Activated T-cell treated with anti-CD3 and anti-CD28 coated beads, Interleukin-2, amount 50 U/mL, for 24 hours (primary cell): ENCODE measurements at places on chromosomes 3 and 15.

GRCh38 chr3:108661699-108662098, 72.2 kb downstream of the DZIP3 start:
- H3K4me1 ChIP-seq, result peaks cover 4% of the 10 kb centered on the region
- no peak overlapping the region for H3K4me3 ChIP-seq
- H3K36me3 ChIP-seq, result peaks cover 3% of the 10 kb centered on the region
- H3K27me3 ChIP-seq, result no peaks in the 10 kb centered on the region

DNA sequence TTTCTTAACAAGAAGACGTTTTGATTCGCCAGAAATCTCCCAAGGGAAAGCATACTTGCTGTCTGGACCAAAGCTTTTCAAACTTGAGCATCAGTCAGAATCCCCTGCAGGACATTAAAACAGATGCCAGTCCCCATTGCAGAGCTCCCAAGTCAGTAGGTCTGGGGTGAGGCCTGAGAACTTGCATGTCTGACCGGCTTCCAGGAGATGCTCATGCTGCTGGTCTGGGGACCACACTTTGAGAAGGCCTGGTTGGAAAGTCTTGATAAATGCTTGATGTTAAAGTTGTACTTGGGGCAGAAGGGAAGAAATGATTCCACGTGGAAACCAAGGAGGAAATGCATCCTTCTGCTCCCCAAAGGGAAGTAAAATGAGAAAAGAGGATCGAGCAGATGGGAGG, 24.3 kb upstream of the CAV3 start:
- no peaks in the 10 kb centered on the region for H3K4me1 ChIP-seq
- no peak overlapping the region for H3K4me3 ChIP-seq
- no peaks in the 10 kb centered on the region for H3K36me3 ChIP-seq
- peaks cover under 1% of the 10 kb centered on the region for H3K27me3 ChIP-seq
- H3K27ac ChIP-seq, result no peak overlapping the region

DNA sequence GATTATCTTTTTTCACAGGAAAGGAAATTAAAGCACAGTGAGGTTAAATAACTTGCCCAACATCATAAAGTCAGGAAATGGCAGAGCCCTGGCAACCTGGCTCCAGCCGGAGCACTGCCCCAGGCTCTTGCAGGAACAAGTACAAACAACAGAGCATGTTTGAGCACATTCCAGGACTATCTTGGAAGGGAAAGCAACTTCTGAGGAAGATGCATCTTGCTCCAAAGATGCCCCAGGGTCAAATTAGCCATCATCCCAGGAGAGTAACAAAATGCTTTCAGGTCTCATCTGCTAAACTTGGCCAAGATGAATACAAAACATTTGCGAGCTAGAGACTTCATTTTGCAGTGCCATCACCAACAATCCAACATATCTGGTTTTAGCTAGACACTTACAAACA, 162.4 kb upstream of the LRRN1 start:
- H3K4me1 ChIP-seq, result no peaks in the 10 kb centered on the region
- no peaks in the 10 kb centered on the region for H3K27me3 ChIP-seq
- H3K36me3 ChIP-seq, result no peaks in the 10 kb centered on the region
- no peak overlapping the region for H3K27ac ChIP-seq
- H3K4me3 ChIP-seq, result no peak overlapping the region
- DNase-seq, result no peak

DNA sequence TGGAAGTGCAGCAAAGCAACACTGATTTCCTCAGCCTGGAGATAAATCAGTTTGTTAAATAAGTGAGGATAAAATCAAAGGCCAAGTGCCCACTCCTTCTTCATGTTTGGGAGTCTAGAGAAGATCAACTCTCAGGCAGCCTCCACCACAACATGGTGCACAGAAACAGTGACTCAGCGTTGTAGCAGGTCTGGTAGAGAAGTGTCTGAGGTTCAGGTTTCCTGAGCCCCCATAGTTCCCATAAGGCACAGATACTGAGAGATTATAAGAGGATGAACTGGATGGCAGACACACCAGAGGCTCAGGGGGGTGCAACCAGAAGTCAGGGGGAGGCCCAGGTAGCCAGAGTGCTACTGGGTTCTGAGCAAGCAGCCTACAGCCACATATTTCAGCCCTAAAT, 166.7 kb downstream of the FRMD5 start:
- H3K4me3 ChIP-seq, result no peak overlapping the region
- no peak overlapping the region for H3K27ac ChIP-seq
- peaks cover 34% of the 10 kb centered on the region for H3K27me3 ChIP-seq
- no peak for DNase-seq
- H3K4me1 ChIP-seq, result peaks cover 10% of the 10 kb centered on the region

DNA sequence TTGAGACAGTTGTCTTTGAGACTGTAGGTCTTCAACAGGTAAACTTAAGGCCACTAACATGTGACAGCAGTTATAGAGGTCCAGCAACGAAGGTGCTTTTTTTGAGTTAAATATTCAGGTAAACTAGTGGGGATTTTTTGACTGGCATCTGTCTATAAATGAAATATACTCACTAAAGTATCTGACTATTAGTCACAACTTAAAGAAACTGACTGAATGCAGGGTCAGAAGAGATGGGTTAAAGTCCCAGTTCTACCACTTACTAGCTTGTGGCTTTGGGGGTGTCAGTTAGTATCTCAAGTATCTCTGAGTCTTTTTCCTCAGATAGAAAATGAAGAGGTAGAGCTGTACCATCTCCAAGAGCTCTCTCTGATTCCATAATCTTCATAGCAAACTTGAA, 18.0 kb downstream of the MIX23 start:
- H3K27ac ChIP-seq, result peak overlapping the region; percentile 85
- peaks cover 91% of the 10 kb centered on the region for H3K36me3 ChIP-seq
- H3K4me3 ChIP-seq, result peak overlapping the region; percentile 6
- DNase-seq, result no peak
- no peaks in the 10 kb centered on the region for H3K27me3 ChIP-seq

DNA sequence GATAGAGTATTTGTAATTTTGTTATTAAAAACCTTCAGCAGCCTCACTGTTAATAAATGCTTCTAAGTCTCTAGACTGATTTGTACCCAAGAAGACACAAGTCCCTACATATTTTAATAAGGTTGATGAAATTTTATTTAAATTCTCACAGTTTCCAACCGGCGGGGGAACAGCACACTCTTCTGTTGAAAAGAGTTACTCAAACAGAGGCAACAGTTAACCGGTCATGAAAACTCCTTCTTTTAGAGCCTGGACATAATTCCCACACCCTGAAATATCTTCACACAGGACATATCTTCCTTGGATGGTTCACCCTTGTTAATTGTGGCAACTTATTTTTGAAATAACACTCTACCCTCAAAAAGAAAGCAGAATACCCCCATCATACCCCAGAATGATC, 278.8 kb downstream of the FOXP1 start:
- no peaks in the 10 kb centered on the region for H3K27me3 ChIP-seq
- H3K27ac ChIP-seq, result peak overlapping the region; percentile 98
- peak overlapping the region; percentile 88 for H3K4me3 ChIP-seq
- H3K4me1 ChIP-seq, result peaks cover 84% of the 10 kb centered on the region

DNA sequence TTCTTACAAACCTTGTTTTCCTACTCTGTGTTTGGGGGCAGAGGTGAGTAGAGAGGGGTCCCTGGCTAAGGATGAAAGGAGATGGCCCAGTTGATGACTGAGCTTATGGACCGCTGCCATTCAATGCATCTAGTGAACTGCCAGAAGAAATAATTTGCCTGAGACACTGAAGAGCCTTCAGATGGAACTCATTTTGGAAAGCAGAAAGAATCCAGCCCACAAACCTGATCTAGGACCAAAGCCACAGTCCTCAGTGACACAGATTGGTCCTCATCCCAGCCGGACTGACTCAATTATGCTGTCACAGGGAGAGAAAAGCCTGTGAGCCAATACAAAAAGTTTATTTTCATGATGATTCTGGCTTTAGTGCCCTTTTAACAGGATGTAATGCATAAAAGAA, 82.7 kb downstream of the CD47 start:
- no peak overlapping the region for H3K4me3 ChIP-seq
- H3K27ac ChIP-seq, result no peak overlapping the region
- H3K36me3 ChIP-seq, result no peaks in the 10 kb centered on the region
- peaks cover 13% of the 10 kb centered on the region for H3K27me3 ChIP-seq

GRCh38 chr3:126245811-126246727, 65.7 kb upstream of the ALDH1L1 start:
- H3K27me3 ChIP-seq, result peaks cover 17% of the 10 kb centered on the region
- no peaks in the 10 kb centered on the region for H3K4me1 ChIP-seq
- no peak for DNase-seq
- H3K27ac ChIP-seq, result no peak overlapping the region

- DNase-seq, result no peak
- H3K4me1 ChIP-seq, result no peaks in the 10 kb centered on the region
- H3K27me3 ChIP-seq, result peaks cover 3% of the 10 kb centered on the region
- H3K4me3 ChIP-seq, result no peak overlapping the region
- H3K27ac ChIP-seq, result no peak overlapping the region
These were observed 33.1 kb upstream of the UBE2Q2 start for GRCh38 chr15:75809986-75810750.

DNA sequence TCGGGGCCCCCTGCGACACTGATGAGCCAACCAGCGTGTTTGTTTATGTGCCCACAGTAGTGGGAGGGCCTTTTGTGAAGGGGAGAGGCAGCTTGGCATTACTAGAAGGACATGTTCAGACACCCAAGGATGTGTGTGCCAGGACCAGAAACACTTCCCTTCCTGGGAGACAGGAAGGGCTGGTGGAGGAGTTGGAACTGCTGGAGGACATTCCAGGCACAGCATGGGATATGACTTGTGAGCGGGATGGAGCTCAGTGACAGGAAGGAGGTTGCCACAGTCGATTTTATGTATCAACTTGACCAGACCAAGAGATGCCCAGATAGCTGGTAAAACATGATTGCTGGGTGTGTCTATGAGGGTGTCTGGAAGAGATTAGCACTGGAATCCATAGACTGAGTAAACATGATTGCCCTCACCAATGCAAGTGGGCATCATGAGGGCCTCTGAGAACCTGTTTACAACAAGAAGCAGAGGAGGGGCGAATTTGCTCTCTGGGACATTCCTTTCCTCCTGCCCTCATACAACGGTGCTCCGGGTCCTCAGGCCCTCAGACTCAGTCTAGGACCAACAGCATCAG, 106.4 kb upstream of the TLE3 start:
- no peak for DNase-seq
- no peaks in the 10 kb centered on the region for H3K4me1 ChIP-seq
- H3K27me3 ChIP-seq, result peaks cover 4% of the 10 kb centered on the region
- H3K27ac ChIP-seq, result no peak overlapping the region

DNA sequence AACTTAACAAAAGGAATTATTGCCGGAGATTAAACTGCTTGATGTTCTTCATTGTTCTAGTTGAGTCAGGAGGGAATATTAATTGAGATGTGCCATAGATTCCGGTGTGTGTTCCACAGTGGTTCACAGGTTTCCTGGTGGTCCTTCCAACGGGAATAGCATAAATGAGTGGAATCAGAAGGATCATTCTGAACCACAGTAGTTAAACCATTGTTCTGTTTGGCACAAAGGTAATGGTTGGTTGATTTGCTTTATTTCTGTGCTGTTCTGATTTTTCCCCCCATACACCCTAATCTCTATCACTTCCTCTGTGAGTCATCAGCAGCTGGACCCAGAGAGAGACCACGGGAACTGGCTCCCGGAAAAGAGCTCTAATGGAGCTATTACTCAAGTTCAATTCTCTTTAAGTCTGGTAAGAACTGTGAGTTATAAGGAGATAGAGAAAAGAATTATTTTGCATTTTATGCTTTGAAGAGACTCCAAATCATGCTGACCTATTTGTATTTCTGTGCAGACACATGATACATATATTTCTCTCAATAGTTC, 627.2 kb downstream of the ZIC1 start:
- no peak for DNase-seq
- H3K4me3 ChIP-seq, result no peak overlapping the region
- H3K27ac ChIP-seq, result no peak overlapping the region

- peaks cover 16% of the 10 kb centered on the region for H3K27me3 ChIP-seq
- no peaks in the 10 kb centered on the region for H3K36me3 ChIP-seq
- H3K4me3 ChIP-seq, result no peak overlapping the region
- peaks cover 22% of the 10 kb centered on the region for H3K4me1 ChIP-seq
- peak overlapping the region; percentile 89 for H3K27ac ChIP-seq
These were observed 325.0 kb downstream of the SATB1 start for GRCh38 chr3:18100121-18100520.

DNA sequence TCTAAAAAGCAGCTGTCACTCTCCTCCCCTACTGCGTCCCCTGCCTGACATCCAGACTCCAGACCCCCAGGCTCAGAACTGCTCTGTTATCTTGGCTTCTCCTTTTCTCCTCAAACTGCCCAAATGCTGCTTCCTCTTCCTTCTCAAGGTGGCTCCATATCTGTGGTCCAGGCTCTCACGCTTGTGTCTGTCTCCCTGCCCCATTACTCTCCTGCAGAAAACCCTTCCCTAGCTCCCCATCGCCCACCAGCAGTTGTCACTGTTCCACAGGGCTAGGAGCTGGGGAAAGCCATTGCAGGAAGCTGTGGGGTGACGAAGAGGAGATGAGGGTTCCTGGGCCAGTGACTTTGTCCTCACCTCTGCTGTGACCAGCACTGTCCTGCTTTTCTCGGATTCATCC, 30.7 kb upstream of the CGNL1 start:
- no peaks in the 10 kb centered on the region for H3K4me1 ChIP-seq
- peaks cover 2% of the 10 kb centered on the region for H3K27me3 ChIP-seq
- H3K36me3 ChIP-seq, result no peaks in the 10 kb centered on the region

DNA sequence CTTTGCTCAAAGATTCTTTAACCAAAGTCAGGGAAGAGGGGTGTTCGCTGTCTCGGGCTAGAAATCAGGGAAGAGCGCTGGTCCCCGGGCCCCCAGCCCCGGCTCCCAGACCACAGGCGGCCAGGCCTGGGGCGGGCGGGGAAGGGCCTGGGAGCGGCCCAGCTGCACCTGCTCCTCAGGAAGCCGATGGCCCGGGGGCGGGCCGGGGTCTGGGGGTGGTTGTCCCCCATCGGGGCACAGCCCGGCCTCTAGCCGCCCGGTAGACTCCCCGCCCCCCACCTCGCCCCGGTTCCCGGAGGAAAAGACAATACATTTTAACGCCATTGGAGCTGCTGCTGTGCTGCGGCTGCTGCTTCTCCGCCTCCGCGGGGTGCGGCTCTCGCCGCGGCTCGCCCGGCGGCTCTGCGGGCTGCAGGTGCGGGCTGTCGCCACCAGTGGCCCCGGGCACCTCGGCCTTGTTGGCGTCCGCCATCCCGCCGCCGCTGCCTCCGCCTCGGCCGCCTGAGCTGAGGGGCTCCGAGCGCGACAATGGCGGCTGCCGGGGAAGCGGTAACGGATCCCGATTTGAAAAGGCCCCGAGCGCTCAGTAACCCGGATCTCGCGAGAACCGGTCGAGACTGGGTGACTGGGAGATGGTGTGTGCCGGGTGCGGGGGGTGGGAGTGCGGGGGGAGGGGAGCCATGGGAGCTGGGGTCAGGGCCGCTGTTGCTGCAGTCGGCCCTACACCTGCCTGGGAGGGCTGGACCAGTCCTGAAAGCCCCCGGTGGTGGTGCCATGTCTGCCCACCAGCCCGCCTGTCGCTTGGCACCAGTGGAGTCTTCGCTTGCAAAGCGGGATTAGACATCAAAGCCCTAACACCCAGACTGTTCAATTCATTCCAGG, at the start of gene MYEF2:
Gene MYEF2, minus strand, starts transcription at position 530 of the 882 bp plus-strand sequence. Its CDS starts 58 bp downstream, at position 472.
- peak within 1 kb of the TSS; percentile 92 for H3K27ac ChIP-seq
- peak within 1 kb of the TSS; percentile 86 for H3K4me3 ChIP-seq
- H3K27me3 ChIP-seq, result peaks cover 30% of the 10 kb centered on the region
- H3K36me3 ChIP-seq, result peaks cover 3% of the 10 kb centered on the region
